ENCODE measurements at places on chromosomes 12 and 14.

- DNase-seq = no peak
These were observed 52.9 kb downstream of the EGLN3 start for GRCh38 chr14:33897878-33898535.

- no peak for DNase-seq
These were observed 15.6 kb upstream of the MCRS1 start for GRCh38 chr12:49583366-49584094.

GRCh38 chr14:38420048-38420447, 164.2 kb upstream of the CLEC14A start:
- DNase-seq = no peak

DNA sequence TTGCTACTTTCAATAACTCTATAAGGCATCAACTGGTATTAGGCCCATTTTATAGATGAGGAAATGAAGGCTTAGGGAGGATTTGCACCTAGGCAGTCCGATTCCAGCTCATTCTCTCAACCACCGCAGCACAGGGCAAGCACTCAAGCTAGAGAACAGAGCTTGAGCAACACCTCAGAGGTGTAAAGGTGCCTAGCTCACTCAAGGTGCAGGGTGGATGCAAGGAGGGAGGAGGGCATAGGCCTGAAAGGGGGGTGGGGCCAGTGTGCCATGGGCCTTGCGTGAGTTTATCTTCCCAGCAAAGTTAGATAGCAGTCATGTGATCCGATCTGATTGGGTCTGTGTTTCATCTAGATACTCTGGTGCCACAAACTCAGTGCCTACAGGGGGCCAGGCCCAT, 10.2 kb upstream of the EMP1 start:
- DNase-seq = no peak

DNA sequence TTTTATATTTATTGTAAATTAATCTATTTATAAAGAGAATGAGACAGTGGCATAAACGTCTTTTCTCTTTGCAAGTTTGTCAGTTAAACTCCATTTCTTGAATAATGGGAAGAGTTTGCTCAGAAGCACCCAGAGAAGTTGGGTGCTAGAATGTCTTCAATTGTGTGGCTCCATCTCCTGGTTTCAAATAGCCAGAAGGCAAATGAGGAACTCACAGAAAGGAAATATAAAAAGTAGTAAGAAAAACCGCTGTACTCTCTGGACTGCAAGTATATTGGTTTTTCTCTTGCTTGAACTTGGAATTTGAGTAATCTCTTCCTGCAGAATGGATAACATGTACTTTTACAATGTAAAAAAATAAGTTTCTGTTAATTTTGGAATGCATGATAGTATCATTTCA, 217.5 kb downstream of the DPY19L2 start:
- no peak for DNase-seq

Measured in heart right ventricle (tissue), 16 donors.